ENCODE measurements at places on chromosomes 4 and X.

- DNase-seq = no peak
These were observed 128.0 kb downstream of the C4orf33 start for GRCh38 chr4:129223945-129224344.

- no peak for DNase-seq
These were observed 1.2 kb upstream of the TMEM47 start for GRCh38 chrX:34658326-34658725.

GRCh38 chr4:169189372-169189771, 81.4 kb downstream of the SH3RF1 start:
- DNase-seq = no peak

DNA sequence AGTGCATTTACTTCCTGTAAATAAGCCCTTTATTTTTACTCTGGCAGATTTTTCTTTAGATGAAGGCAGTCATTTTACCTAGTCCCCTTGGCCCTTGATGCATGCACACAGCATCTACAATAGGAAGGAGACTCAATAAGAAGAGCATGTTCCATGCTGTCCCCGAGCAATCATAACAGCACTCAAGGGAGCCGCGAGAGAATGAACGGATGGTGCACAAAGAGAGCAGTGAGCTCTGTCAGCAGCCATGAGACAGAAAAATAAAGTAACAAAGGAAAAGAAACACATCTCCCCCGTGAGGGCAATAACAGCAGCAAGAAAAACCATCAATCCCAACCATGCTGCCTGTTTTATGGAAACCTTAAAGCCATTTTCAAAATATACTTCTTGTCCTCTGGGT, 11.9 kb downstream of the SMIM31 start:
- no peak for DNase-seq

GRCh38 chr4:150771382-150771781, 189.4 kb downstream of the MAB21L2 start:
- no peak for DNase-seq

GRCh38 chr4:159685340-159686092, 582.6 kb downstream of the RAPGEF2 start:
- no peak for DNase-seq

GRCh38 chr4:117514391-117515175, 429.2 kb upstream of the TRAM1L1 start:
- no peak for DNase-seq

DNA sequence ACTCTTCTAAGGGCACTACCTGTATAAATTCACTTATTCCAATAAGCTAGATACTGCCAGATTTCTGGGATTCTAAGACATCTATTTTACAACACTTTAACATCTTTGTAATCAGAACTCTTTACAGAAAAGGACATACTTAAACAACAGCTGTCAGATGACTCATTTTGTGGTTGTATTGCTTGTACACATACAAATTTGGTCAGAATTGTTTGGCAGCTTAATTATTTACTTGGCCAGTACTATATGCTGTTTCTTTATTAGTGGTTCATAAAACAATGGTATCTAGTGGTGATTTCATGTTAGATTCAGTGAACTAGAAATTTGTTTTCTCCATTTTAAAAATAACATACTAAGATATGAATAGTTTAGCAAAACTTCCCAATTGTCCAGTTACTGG, 27.2 kb downstream of the PALLD start:
- DNase-seq = no peak

- DNase-seq = no peak
These were observed 58.2 kb downstream of the DCX start for GRCh38 chrX:111353793-111354192.

DNA sequence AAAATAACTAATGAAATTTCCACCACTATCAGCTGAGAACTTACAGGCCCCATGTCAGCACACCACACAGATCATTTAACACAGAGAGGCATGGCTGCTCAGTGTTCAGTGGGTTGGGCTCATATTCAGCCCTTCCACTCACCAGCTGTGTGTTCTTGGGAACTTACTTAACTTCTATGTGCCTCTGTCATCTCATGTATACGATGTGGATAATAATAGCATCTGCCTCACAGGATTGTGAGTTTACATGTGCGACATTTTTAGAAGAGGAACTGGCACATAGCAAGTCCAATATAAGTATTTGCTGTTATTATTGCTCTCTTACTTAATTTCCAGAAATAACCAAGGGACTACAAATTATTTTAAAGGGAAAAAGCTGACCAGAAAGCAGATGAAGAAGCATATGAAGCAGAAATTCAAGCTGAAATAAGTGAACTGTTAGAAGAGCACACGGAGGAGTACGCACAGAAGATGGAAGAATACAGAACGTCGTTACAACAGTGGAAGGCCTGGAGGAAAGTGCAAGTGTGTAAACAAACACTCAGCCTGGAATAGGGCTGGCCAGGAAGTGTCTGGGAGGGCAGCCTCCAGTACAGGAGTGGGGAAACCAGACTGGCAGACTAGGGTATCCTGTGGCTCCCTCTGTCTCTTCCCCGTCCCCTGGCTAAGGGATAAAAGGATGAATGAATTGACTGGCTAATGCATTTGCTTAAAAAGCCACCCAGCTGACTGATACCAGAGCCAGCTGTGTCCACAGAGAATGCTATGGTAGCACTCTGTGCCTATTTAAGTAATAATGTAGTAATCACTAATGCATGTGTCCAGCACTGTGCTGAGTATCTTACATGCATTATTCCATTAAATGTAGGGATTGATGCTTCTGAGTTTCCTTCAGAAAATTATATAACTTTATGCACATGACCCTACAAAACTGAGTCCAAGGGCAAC, 67.1 kb downstream of the CC2D2A start:
- DNase-seq = no peak

DNA sequence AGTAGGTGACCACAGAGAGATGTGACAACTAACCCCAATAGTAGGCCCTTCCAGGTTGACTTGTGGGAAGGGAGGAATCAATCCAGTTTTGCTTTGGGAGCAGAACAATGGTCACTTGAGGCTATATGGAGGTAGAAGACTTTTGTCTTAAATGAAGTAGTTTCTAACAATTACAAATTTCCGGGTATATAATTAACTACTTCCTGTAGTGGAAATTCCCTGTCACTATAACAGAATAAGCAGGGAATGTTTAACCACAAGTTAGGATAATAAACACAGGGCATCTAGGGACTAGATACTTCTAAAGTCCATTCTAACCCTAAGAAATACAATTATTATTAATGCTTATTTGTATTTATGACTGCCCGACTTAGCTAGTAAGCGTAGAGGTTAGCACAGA, 99.0 kb upstream of the TRPC3 start:
- no peak for DNase-seq

GRCh38 chrX:22378296-22378695, 105.6 kb downstream of the CBLL2 start:
- no peak for DNase-seq

GRCh38 chr4:15253349-15253748, 174.5 kb upstream of the C1QTNF7 start:
- no peak for DNase-seq

- no peak for DNase-seq
These were observed 936.6 kb upstream of the EPHA5 start for GRCh38 chr4:66606908-66607307.

DNA sequence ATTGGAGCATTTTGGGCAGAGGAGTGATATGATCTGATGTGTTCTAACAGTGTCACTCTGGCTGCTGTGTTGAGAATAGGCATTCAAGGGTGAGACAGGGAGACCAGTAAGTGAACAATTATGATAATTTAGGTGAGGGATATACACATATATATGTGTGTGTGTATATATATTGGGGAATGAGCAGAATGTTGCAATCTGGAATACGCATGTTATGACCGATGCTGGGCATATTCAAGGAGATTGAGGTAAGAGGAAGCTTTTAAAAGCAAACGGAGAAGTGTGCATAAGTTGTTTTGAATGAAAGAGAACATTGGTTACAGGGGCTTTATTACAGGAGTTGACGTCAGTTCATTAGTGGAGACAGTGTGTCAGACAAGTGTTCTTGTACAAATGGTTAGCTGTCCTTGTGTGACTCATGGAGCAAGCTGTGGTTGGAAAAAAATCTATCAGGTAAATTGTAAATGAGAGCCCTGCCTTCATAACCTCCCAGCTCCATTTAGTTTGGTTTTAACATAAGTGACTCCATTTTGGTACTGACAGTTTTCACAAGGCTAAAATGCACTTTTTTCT, 442.5 kb upstream of the LCORL start:
- no peak for DNase-seq

- DNase-seq = no peak
These were observed 64.7 kb upstream of the PCDH10 start for GRCh38 chr4:133084421-133084820.

DNA sequence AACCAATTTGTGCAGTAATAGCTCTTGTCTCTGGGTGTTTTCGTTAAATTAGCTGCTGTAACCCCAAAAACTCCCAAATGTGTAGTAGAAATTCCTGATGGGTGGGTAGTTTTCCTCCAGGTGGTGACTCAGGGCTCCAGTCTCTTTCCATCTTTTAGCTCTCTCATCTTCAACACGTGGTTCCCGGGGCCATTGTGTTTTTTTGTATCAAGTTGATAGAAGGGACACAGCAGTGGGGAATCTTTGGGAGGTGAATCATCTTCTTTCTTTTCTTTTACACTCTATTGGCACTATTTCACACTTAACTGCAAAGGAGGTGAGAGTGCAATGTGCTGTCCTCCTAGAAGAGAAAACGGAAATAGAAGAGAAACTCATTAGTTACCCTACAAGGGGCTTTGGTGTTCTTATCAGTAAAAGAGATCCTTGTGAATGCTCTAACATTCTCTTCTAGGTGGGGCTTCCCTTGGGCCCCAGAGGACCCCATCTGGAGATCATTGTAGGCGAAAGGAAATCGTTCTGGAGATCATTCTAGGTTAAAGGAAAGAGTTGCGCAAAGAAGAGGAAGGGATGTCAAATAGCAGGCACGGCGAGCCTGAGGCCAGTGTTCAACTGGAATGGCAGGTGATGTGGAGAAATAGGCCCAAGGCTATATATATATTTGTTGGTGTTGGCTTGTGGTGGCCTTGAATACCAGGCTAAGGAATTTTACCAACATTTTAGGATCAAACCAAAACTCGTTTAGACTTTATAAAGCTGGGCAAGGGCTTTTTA, 68.2 kb upstream of the ACSL1 start:
- DNase-seq = no peak

DNA sequence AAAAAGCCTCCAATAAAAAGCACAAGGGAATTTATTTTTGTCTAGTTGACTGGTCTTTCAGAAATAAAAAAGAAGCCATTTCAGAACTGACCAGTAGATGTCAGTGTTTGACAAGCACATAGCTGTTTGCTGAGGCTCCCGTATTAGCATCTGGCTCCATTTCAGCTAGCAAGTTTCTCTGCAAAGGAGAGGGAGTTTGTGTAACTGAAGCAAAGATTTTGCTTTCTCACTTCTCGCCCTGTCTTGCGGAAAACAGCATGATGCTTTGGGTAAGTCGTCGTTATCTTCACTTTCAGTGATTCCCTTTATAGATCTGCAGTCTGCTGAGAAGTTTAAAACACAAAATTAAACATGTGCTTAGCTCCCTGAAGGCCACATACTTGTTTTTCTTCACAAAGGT, 85.5 kb downstream of the CT47B1 start:
- DNase-seq = no peak

GRCh38 chr4:107006218-107006617, 29.9 kb downstream of the DKK2 start:
- DNase-seq = no peak

DNA sequence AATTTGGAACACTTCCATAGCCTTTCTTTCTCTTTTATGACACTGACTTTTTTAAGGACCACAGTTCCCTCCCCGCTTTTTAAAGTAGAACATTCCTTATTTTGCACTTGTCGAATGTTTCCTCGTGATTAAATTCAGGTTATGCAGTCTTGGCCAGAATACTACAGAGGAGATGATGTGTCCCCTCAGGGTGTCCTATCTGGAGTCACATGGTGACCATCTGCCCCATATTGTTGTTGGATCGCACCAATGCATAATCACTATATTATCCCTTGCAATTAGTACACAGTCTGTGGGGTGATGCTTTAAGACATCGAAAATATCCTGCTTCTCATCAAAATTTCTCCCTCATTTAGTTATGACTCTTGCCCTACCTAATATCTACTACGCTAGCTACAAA, 27.4 kb downstream of the WDFY3 start:
- no peak for DNase-seq

DNA sequence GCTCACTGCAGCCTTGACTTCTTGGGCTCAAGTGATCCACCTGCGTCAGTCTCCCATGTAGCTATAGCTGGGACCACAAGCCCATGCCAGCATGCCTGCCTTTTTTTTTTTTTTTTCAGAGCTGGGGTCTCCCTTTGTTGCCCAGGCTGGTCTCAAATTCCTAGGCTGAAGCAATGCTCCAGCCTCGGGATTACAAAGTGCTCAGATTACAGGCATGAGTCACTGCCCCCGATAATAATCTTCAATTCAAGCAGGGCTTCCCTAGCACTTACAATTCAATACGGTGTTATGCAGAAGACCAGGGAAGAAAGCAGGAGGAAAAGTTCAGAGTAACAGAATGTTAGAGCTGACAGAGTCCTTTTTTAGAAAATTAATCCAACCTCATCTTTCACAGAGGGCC, 26.1 kb downstream of the OTOP1 start:
- no peak for DNase-seq

GRCh38 chr4:113144091-113144490, 94.6 kb downstream of the ANK2 start:
- no peak for DNase-seq

DNA sequence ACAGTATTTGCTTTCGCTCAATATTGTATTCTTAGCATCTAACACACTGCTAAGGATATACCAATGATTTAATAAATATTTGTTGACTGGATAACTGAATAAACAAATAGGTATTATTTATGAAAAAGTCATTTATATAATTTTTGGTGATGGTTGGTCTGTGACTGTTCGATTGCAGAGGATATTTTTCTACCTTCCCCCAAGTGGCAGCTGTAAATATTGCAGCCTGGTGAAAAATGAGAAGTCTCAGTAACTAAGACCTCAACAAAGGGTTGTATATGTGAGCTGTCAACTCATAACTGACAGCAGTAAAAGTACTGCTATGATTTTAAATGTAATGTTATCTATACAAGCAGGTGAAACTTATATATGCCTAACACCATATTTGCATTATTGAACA, 36.0 kb downstream of the HTR2C start:
- DNase-seq = no peak

- DNase-seq = no peak
These were observed 100.8 kb downstream of the DOCK11 start for GRCh38 chrX:118596390-118596789.

- no peak for DNase-seq
These were observed 41.5 kb upstream of the ZXDA start for GRCh38 chrX:57951666-57952319.

- DNase-seq = no peak
These were observed 106.0 kb upstream of the NOCT start for GRCh38 chr4:138909587-138909986.

- no peak for DNase-seq
These were observed 99.9 kb upstream of the MAOA start for GRCh38 chrX:43556207-43556606.

- no peak for DNase-seq
These were observed 25.1 kb upstream of the PRDM8 start for GRCh38 chr4:80172203-80172602.

GRCh38 chr4:102345795-102346100, 466 bp upstream of the SLC39A8 start:
- no peak for DNase-seq

- no peak for DNase-seq
These were observed 247.9 kb downstream of the PPP1R2C start for GRCh38 chrX:42530027-42530426.

- no peak for DNase-seq
These were observed 1997.4 kb downstream of the C4orf33 start for GRCh38 chr4:131093303-131093702.

Data from stimulated activated CD4-positive, alpha-beta T cell treated with anti-CD3 and anti-CD28 coated beads, Interleukin-1b, Interleukin-23, amount 100 ng/mL, for 1 hour (primary cell).